Cardiac muscle cell (in vitro differentiated cells and primary cell): ENCODE measurements at places on chromosomes 1 and 21.
A peak's percentile ranks its signal among the peaks of the same experiment; 100 is the strongest.

DNA sequence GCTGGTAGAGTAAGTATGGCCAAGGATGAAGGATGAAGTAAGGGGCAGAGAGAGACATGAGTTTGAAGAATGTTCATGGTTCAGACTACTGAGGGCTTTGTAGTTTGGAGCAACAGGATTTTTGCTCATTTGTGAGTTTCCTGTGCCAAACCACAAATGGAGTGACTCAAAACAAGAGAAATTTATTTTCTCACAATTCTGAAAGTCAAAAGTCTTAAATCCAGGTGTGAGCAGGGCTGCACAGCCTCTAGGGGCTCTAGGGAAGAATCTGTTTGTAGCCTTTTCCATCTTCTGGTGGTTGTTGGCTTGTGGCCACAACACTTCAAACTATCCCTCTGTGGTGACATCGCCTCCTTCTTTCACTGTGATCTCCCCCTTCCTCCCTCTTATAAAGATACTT is 58.9 kb downstream of the RHOU start:
- DNase-seq = no peak

DNA sequence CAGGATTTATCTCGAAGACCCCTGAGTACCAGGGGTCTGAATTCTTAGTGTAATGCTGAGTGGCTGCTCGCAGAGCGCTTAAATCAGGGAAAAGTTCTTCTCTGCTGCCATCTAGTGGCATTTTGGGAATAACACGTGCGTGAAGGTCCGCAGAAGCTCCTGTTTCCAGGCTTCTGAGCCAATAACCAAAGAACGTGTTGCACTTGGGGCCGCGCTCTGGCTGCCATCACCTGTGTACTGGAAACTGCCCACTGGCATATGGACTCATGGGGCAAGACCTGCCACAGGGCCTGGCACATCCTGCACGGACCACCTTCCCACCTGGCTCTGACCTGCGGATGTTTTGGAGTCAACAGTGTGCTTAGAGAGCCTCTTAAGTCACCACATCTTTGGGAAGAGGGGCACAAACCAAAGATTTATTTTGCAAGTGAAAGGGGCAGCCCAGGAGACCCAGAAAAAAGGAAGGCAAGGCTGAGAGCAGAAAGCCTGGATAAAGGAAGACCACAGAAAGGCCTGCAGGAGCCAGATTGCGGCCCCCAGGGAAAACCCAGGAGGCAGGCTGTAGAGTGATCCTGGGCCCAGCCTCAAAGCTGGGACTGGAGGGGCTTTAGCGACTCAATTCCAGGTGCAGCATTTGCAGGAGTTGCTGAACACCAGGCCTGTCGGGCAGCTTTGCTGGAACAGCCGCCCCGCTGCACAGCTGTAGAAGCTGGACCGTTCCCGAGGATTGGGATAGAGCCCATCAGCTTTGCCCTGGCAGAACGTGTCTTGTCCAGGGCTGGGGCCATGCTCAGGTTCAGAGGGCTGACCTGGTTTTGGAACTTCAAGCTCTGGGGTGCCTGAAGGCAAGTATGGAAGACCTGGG is 13.0 kb downstream of the CHIT1 start:
- DNase-seq = peak; percentile 80

DNA sequence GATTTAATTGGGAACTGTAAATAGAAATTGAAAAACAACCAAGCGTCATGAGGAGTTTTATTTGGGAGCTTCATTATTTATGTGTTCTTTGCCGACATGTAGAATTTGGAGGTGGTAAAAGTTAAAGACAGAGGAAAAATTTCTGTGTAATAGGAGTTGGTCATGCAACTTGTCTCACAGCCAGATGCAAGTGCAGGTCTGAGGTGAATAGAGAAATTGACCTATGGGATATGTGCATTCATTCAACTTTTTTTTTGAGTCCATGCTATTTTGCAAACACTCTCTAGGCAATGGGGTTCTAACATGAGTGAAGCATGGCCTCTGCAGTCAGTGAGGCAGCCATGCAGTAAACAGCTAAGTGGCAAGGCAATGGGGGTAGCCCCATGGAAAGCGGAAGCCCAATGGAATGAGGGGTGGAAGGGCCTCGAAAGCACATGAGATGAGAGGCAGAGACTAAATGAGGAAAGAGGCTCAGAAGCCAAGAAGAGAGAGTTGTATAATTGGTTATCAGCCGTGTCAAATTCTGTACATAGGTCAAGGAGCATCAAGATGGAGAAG is 56.4 kb upstream of the NRIP1 start:
- DNase-seq = no peak

GRCh38 chr1:110070671-110071242 is at the start of gene ALX3:
Gene ALX3 (minus strand): TSS chr1:110070672. CDS start chr1:110070612, 60 bp downstream.
- DNase-seq = no peak

GRCh38 chr21:41280115-41280919 is 36.3 kb upstream of the FAM3B start:
- peak; percentile 92 for DNase-seq

- no peak for DNase-seq
These were observed 1124.3 kb downstream of the AMY1C start for GRCh38 chr1:104874044-104874443.

- DNase-seq = no peak
These were observed 21.7 kb upstream of the TRIM63 start for GRCh38 chr1:26089125-26089524.

- peak; percentile 7 for DNase-seq
These were observed 2.9 kb downstream of the FLVCR1 start for GRCh38 chr1:212860713-212861581.

GRCh38 chr1:203796236-203796605 is 798 bp downstream of the ZBED6 start:
- DNase-seq = peak; percentile 48

GRCh38 chr1:62840555-62840954 is 56.6 kb downstream of the ATG4C start:
- no peak for DNase-seq

- DNase-seq = peak; percentile 59
These were observed 3.7 kb downstream of the PEAR1 start for GRCh38 chr1:156897078-156897825.

GRCh38 chr1:83959824-83960498 is 39.0 kb downstream of the TTLL7 start:
- peak; percentile 36 for DNase-seq

DNA sequence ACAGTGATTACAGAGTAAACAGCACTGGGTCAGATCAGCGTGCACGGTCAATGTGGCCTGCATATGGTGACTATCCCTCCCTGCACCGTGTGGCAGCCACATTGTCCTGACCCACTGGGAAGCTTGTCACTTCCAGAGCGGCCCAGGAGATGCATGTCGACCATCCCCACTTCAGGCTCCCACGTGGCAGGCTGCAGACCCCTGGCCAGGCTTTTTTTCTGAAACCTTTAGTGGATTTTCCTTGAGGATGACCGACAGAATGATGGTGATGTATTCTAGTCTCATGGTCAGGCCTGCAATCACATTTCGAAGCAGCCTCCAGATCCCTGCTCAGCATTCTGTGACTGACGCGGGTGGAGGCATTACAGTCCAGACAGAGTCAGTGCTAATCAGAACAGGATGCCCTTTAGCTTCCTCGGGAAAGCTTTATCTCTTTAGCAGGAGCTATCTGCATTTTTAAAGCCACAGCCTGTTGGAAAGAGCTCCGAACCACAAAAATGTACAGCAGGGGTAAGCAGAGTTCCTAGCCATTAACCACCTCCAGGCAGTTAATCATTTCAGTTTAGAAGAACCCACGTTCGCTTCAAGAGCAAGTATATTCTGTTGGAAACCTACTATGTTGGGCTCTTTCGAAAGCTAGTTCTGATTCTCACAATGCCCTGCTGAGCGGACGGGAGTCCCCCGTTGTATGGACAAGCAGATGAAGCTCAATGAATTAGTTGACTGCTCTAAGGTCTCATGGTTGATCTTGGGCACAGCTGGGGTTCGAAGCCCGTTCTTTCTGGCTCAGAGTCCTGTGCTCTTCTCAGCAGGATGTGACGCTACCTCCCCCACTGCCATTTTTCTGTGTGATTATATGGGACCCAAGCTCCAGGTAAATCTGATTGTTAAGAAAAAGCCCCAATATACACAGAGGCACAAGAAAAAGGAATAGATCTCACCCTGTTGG is 56.5 kb downstream of the IRF2BP2 start:
- DNase-seq = peak; percentile 96

- peak; percentile 97 for DNase-seq
These were observed at the start of gene FABP3 for GRCh38 chr1:31373056-31373896. Gene FABP3 (minus strand): TSS chr1:31373076. CDS start chr1:31373014, 62 bp downstream.

GRCh38 chr1:79708646-79709265 is 702.2 kb upstream of the ADGRL4 start:
- no peak for DNase-seq
